Kidney capillary endothelial cell (primary cell): ENCODE measurements at places on chromosomes 7 and 10.

- DNase-seq = no peak
Observed at GRCh38 chr7:103597606-103598005, 151.6 kb upstream of the SLC26A5 start.

DNA sequence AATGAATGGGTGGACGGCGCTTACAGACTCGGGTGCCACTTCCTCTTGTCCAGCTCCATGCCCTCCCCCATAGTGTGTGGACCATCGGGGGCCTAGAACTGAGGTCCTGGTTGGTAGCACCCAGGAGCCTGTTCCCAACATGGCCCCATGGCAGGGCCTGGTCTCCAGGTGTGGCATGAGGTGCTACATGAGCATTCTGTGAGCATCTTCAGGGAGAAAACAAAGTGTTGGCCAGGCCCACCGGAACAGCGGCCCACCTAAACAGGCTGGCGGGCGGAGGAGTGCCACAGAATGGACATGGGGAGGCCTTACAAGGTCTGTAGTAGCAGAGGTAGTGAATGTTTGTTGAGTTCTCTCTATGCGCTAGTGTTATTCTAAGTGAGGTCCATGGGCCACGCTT lies 76.9 kb downstream of the PARP12 start:
- DNase-seq = no peak

- DNase-seq = no peak
Observed at GRCh38 chr7:36103837-36104561, 49.1 kb upstream of the EEPD1 start.

GRCh38 chr7:95910341-95910740 lies 138.0 kb downstream of the DYNC1I1 start:
- no peak for DNase-seq

- DNase-seq = no peak
Observed at GRCh38 chr10:43888586-43888985, 239.9 kb upstream of the ZNF32 start.

DNA sequence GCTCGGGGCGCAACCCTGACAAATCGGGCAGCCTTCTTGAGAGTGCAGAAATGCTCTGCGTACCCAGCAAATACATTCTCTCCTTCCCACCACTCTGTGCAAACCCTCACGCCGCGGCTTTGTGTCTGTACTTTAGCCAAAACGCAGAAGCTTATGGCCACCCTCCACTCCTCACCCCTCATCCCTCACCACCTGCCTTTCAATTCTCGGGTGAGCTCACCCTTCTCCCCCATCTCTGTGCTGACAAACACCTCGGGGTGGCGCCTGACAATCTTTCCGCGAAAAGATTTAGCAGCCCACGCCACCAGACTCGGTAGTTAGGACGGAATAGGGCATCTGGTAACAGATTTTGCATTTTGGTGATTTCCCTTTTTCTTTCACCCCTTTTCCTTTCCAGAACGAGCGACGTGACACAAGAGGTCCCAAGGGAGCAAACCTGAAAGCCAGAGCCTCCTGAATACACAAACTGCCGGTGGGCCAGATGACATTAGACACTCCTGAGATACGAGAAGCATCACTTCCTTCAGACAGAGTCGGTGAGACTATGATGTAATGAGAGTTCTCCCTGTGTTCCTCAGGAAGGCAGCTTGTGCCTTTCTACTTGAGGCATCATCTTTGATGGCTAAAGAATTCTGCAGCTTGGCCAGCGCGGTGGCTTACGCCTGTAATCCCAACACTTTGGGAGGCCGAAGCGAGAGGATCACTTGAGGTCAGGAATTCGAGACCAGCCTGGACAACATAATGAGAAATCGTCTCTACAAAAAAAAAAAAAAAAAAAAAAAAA lies 671 bp upstream of the ATAD1 start:
- DNase-seq = no peak

GRCh38 chr7:1752771-1753563 lies 82.9 kb downstream of the ELFN1 start:
- no peak for DNase-seq

- no peak for DNase-seq
Observed at GRCh38 chr10:109886037-109886780, 37.1 kb downstream of the XPNPEP1 start.

GRCh38 chr10:130934293-130935127 lies 377.0 kb downstream of the TCERG1L start:
- no peak for DNase-seq

- DNase-seq = peak; percentile 78
Observed at GRCh38 chr10:99880080-99880835, 97.8 kb downstream of the ABCC2 start.

- DNase-seq = no peak
Observed at GRCh38 chr10:79316671-79317431, 30.4 kb upstream of the PPIF start.

- no peak for DNase-seq
Observed at GRCh38 chr10:44920252-44920651, 9.1 kb downstream of the TMEM72 start.

DNA sequence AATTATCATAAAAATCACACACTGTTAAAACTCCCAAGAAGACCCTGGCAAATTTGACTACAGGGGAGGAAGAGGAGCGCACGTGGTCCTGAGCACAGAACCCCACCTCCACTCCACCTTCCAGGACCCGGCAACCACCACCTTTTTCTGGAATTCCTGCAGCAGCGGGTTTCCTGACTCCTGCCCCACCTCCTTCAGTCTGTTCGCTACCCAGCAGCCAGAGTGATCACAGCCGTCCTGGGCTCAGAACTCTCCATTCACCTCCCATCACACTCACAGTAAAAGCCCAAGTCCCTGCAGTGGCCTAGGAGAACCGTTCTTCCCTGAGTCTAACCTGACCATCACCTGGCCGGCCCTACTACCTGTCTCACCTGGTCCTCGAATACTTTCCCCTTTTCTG lies 107.4 kb upstream of the FAM204A start:
- DNase-seq = no peak

GRCh38 chr10:46057038-46057437 lies 11.0 kb upstream of the MSMB start:
- no peak for DNase-seq

DNA sequence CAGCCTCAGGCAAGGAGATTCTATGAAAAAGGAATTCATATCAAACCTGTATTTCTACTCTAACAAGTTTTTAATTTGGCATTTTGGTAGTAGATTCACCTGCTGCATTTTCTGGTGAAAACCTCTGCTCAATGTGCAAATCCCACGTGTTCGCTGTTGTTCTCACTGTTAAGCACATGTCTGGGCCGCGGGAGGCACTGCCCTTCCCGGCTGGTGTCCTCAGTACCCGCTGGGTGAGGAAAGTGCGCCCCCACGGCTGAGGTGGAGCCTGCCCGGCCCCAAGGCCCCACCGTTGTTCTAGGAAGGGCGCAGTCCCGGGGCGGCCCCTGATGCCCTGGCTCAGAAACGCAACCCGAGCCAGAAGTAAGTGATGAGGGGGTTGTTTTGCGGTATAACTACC lies 193.4 kb upstream of the VWC2 start:
- no peak for DNase-seq

- no peak for DNase-seq
Observed at GRCh38 chr7:142898377-142899170, 13.0 kb upstream of the TRPV6 start.

DNA sequence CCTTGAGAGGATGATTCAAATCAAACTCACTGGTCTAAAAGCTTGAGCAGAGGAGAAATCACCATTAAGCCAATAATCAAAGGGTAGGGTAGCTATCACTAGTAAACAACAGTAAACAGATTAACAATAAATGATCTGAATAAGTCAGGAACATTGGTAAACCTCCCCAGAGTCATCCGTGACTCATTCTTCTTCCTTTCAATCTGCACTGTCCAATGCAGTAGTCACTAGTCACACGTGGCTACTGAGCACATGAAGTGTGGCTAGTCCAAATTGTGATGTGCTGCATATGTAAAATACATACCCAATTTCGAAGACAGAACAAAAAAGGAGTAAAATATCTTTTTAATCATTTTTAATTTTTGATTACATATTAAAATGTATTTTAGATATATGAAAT lies 64.0 kb downstream of the ERCC6 start:
- DNase-seq = peak; percentile 30

DNA sequence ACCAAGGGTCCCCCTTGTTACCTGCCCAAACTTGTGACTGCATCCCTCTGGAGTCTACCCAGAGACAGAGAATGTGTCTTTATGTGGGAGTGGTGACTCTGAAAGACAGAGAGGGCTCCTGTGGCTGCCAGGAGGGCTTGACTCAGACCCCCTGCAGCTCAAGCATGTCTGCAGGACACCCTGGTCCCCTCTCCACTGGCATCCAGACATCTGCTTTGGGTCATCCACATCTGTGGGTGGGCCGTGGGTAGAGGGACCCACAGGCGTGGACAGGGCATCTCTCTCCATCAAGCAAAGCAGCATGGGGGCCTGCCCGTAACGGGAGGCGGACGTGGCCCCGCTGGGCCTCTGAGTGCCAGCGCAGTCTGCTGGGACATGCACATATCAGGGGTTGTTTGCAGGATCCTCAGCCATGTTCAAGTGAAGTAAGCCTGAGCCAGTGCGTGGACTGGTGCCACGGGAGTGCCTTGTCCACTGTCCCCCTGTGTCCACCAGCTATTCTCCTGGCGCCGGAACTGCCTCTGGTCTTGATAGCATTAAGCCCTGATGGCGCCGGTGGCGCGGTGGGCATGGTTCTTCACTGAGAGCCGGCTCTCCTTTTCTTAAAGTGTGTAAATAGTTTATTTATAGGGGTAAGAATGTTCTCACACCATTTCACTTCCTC lies 19.4 kb upstream of the SH2D4B start:
- DNase-seq = no peak

DNA sequence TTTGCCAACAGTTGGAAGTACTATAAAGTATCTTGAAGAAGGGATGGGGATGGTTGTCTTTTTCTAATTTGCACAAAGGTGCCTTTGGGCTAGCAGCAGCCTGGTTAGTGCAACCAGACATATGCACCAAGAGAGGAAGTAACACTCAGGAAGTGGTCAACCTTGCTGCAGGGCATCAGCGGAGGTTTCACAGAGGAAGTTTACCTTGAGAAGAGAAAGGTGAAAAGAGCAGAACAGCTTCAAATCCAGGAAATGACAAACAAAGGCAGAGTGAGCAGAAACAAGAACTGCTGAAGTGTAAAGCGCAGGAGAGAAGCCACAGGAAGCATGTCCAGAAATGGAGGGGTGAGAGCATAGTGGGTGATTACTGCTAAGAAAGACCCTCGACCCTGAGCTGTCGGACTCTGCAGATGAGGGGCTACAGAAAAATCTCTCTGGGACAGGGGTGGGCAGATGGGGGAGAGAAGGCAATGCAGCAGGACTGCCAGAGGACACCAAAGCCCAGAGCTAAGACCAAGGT lies 66.9 kb downstream of the STK17A start:
- DNase-seq = peak; percentile 50

- DNase-seq = no peak
Observed at GRCh38 chr7:92336662-92337340, 91.0 kb downstream of the ANKIB1 start.

- DNase-seq = no peak
Observed at GRCh38 chr10:127069436-127069835, 127.0 kb downstream of the INSYN2A start.

GRCh38 chr10:110672580-110672919 lies 28.4 kb downstream of the RBM20 start:
- no peak for DNase-seq

GRCh38 chr10:103416436-103417147 lies 20.2 kb downstream of the PDCD11 start:
- peak; percentile 36 for DNase-seq

GRCh38 chr10:78975926-78976325 lies 92.8 kb upstream of the ZMIZ1 start:
- no peak for DNase-seq

GRCh38 chr10:16867990-16868389 lies 50.8 kb upstream of the RSU1 start:
- DNase-seq = no peak

DNA sequence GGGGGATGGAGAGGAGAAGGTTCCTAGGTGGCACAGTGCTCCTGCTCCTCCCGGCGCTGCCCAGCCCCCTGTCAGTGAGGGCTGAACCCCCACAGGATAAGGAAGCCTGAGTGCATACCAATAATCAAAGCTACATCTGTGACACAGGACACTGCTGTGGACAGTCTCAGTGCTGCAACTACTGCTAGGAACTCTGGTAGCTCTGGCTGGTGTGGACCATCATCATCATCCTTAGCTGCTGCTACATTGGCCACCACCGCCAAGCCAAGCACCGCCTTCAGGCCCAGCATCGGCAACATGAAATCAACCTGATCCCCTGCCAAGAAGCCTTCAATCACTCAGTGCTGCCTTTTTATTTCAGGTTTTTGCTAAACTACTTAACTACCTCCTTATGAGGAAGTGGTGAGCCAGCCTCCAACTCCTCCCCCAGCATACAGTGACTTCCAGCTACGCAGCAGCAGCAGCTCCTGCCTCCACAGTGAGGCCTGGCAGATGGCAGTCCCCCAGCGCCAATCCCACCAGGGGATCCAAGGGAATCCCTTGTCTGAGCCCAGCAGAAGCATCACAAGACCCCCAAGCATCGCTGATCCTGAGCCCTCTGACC lies 32.1 kb upstream of the SLC26A4 start:
- no peak for DNase-seq

DNA sequence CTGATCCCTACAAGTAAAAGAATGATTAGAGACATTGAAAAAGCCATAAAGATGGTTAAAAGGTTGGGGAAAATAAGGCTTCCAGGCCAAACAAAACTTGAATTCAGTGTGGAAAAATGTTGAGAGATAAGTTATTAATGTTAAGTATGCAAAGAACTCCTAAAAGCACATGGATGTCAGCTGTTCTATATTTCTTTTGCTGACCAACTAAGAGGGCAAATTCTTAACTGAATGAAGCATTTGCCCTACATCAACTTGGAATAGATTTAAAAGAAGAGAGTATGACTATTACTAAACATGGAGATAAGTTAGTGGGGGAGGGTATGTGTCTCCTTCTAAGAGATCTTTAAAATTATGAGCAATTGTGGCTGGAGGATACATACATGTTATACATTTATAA lies 124.8 kb downstream of the KIAA1217 start:
- DNase-seq = no peak
